ENCODE measurements at places on chromosomes 1 and 21. TPM values are rescaled to one million over a fixed set of nuclear protein-coding genes. Genes with fewer than 3 reads are reported as not detected.

DNA sequence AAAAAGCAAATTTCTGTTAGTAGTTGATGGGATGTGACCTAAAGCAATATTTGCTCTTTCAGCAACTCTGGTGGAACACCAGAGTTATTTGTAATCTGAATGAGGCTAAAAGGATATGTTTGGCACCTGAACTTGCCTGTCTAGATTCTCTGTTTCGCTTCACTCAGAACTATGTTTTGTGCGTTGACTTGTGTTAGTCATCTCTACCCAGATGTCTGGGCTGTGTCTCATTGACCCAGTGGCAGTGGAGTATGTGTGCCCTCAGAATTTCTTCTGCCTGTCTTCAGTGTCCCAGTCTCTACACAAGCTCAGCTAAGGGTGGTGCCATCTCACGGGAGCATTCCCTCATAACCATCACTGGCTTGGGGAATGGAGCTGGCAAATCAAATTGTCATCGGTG lies 13.9 kb downstream of the KCNK1 start:
- peak; percentile 28 for DNase-seq
- no peaks in the 10 kb centered on the region for H3K4me1 ChIP-seq
- H3K4me3 ChIP-seq: no peak overlapping the region
- H3K36me3 ChIP-seq: peaks cover 37% of the 10 kb centered on the region
- no peaks in the 10 kb centered on the region for H3K27me3 ChIP-seq

- H3K4me3 ChIP-seq: no peak overlapping the region
- no peak overlapping the region for H3K27ac ChIP-seq
- H3K36me3 ChIP-seq: no peaks in the 10 kb centered on the region
Measured at GRCh38 chr1:76336931-76337371, 262.4 kb downstream of the ST6GALNAC3 start.

- no peak overlapping the region for H3K4me3 ChIP-seq
- no peaks in the 10 kb centered on the region for H3K36me3 ChIP-seq
- no peaks in the 10 kb centered on the region for H3K27me3 ChIP-seq
Measured at GRCh38 chr21:14591377-14591776, 45.3 kb upstream of the SAMSN1 start.

The ELAVL4 gene
- not detected for total RNA-seq

- DNase-seq: peak; percentile 44
- H3K4me3 ChIP-seq: no peak overlapping the region
- H3K36me3 ChIP-seq: no peaks in the 10 kb centered on the region
- H3K27ac ChIP-seq: no peak overlapping the region
Measured at GRCh38 chr1:118151312-118151937, 33.6 kb downstream of the SPAG17 start.

The SUSD4 gene
- total RNA-seq: 3.2 TPM

The SPRR2E gene
- not detected for total RNA-seq

DNA sequence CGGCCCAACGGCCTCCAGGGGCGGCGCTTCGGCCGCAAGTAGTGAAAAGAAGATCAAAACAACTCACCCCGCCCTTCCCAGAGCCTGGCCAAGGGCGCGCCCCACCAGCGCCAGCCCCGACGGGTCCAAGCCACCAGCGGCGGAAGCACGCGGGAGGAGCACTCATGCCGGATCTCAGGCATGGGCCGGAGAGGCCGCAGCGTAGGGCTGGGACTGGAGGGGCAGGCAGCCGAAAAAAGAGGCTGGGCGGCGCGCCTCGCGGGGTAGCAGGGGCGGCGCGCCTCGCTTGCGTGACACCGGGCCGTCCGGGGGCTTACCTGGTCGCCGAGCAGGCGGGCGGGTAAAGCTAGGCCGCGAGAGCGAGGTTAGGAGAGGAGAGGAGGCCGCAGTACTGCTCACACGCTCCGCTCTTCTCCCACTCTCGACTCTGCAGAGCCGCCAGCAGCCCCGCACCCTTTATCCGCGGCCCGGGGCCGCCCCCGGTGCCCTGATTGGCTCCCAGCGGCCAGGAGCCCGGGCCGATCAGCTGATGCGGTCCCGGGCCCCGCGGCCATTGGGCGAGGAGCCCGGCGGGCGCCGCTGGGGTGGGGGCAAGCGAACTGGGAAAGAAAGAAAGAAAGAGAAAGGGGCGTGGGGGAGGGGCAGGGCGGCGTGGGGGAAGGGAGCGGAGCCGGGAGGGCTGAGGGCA lies at the start of gene GLUL:
TSS of gene GLUL (minus strand) at position 429 of the 688 bp plus-strand sequence. CDS start 3,053 bp downstream, outside the sequence.
- peak within 1 kb of the TSS; percentile 50 for H3K27ac ChIP-seq
- peaks cover 22% of the 10 kb centered on the region for H3K36me3 ChIP-seq
- peak; percentile 73 for DNase-seq
- peak within 1 kb of the TSS; percentile 68 for H3K4me3 ChIP-seq
- no peaks in the 10 kb centered on the region for H3K27me3 ChIP-seq

The FMO4 gene
- 0.61 TPM for total RNA-seq

The RUNX1 gene
- 61.6 TPM for total RNA-seq

The YRDC gene
- total RNA-seq: 13.2 TPM

The FNDC10 gene
- 5.4 TPM for total RNA-seq

The CYB561D1 gene
- total RNA-seq: 11.6 TPM

DNA sequence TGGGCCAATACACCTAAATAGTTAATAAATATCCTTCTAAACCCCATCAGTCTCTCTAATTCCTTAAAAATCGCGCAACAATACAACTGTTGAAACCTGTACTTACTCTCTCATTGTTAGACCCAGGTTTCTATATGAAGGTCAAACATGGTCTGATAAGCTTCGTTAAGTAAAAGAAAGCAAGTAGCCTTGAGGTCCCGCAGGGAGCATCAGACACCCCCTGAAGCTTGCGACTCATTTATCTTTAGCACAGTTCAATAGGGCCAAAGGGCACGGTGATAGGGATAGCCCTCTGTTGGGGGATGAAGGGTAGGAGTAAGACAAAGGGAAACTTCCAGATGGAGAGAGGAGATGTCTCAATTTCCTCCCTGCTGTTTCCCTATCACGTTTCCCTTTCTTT lies 27.3 kb upstream of the THEM4 start:
- no peak for DNase-seq
- no peak overlapping the region for H3K27ac ChIP-seq
- no peaks in the 10 kb centered on the region for H3K36me3 ChIP-seq
- H3K4me1 ChIP-seq: peaks cover 28% of the 10 kb centered on the region
- no peaks in the 10 kb centered on the region for H3K27me3 ChIP-seq

DNA sequence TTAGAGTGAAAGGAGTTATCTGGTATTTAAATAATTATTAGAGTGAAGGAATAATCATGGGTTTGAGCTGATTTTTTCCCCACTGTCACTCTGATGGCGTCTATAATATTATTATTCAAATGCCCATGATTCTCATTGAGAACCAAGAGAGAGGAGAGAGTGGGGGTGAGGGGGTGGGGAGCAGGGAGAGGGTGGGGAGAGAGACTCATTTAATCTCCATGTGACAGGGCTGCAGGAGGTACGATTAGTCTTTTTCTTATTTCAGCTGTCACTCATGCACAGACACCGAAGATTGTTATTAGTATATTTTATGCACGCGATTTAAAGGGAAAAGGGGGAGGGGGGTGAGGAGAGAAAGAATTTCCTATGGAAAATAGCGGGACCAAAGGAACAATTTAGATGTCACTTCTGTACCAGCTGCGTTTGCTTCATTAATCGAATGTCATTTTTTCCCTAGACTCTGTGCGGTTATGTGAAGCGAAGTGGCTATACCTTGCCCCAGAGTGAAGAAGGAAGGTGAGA lies 19.9 kb downstream of the PLXNA2 start:
- H3K27ac ChIP-seq: no peak overlapping the region
- DNase-seq: no peak
- H3K4me3 ChIP-seq: no peak overlapping the region
- H3K4me1 ChIP-seq: peaks cover 57% of the 10 kb centered on the region
- no peaks in the 10 kb centered on the region for H3K27me3 ChIP-seq

DNA sequence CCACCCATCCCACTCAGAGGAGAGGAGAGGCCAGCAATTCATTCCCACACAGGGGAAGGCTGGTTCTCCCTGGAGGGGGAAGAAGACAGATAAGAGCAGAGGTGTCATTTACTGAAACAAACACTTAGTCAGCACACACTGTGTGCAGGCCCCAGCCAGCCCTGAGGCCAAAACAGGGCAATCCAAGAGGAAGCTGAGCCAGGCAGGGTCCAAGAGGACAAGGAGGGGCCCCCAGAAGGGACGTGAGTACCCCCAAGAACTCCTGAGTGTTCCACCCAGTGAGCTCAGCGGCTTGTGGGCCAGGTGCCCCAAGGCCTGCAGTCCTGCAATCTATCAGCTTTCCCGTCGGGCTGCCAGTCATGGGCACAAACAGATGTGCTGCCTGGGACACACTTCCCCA lies 15.8 kb downstream of the ADGRB2 start:
- no peak overlapping the region for H3K4me3 ChIP-seq
- H3K27ac ChIP-seq: no peak overlapping the region
- DNase-seq: no peak
- H3K27me3 ChIP-seq: no peaks in the 10 kb centered on the region
- no peaks in the 10 kb centered on the region for H3K4me1 ChIP-seq

GRCh38 chr1:162094271-162094670 lies 24.8 kb downstream of the NOS1AP start:
- H3K27ac ChIP-seq: no peak overlapping the region
- H3K27me3 ChIP-seq: no peaks in the 10 kb centered on the region
- H3K4me1 ChIP-seq: peaks cover 47% of the 10 kb centered on the region
- peak; percentile 41 for DNase-seq
- peaks cover 12% of the 10 kb centered on the region for H3K36me3 ChIP-seq

Measured in PC-9 (cell line).